ENCODE measurements at places on chromosomes 1 and 21.

GRCh38 chr1:153505576-153505975, 30.2 kb downstream of the S100A6 start:
- no peak for DNase-seq

- no peak for DNase-seq
Observed at GRCh38 chr1:242579528-242580235, 55.2 kb upstream of the PLD5 start.

DNA sequence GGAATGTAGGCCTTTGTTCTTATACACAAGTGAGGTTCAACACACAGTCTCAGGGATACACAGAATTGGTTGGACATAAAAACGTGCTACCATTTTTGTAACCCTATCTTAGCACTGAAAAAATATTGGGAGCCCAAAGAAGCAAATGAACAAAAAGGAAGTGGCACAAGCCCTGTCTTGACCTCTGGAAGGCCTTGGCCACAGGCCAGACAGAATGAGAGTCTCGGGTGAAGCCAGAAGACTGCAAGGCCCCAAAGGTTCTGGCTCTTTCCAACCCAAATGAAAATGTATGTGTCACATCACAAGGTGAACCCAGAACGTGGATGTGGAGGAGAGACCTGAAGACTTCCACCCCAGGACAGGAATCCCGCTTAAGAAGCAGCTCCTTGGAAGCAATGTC, 57.3 kb downstream of the PGBD5 start:
- DNase-seq: no peak

DNA sequence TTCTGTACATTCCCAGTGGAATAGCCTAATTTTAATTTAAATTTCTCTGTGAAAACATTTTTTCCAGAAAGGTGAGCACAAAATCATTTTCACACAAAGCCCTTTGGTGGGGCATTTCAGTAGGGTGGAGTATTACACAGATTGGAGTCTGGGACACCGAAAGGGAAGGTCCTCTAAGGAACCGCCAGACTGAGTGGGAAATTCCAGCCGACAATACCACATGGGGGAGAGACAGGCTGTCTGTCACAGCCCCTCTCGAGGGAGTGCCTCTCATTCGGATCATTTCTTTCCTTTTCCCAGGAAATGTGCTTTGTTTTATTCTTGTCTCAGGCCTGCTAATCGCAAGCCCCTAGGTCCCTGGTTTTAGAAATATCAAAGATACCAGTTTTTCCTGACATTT, 150.6 kb upstream of the HOOK1 start:
- DNase-seq: no peak

- peak; percentile 66 for DNase-seq
Observed at GRCh38 chr1:178644308-178645120, 80.5 kb upstream of the RALGPS2 start.

DNA sequence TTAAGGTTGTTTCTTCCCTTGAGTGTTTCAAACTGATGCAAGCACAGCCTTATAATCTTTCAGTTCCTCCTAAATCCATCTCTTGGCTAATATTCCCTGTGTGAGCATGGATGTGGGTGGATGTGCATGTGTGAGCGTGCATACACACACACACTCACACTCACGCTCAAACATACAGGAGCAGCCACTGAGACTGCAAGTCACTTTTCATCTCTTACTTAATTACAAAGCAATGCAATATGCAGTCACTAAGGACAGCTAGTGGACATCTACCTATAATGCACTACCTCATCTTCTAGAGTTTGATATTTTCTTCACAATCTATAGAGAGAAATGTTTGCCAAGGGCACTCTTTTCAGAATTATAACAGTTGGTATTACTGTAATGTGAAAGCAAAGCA, 1.4 kb downstream of the ESRRG start:
- peak; percentile 71 for DNase-seq

- no peak for DNase-seq
Observed at GRCh38 chr1:7659514-7659913, 111.6 kb upstream of the VAMP3 start.

GRCh38 chr1:206023695-206024094, at the start of gene CTSE:
TSS of gene CTSE (minus strand) at chr1:206023895. CDS start at chr1:206023791, 104 bp downstream.
- no peak for DNase-seq

DNA sequence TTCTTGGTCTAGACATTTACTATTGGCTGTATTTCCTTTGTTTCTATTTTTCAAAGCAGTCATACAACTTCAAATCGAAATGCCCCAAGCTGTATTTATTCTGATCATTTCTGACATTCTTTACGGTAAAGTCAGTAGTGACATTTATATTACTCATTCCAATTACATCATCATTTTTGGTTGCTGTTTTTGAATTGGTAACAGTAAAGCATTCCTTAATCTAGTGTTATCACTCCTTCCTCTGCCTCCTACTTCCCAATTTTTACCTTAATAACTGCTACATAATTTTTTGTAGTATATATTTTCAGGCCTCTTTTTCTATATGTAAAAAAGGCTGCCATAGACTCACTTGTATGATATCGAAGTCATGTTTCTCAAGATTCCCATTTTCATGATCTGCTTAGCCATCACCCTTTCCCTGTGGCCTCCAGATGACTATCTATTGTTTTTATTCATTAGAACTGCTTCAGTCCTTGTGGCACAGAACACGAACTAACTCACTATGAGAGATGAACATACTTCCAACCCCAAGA, 167.2 kb downstream of the RUNX1 start:
- no peak for DNase-seq

DNA sequence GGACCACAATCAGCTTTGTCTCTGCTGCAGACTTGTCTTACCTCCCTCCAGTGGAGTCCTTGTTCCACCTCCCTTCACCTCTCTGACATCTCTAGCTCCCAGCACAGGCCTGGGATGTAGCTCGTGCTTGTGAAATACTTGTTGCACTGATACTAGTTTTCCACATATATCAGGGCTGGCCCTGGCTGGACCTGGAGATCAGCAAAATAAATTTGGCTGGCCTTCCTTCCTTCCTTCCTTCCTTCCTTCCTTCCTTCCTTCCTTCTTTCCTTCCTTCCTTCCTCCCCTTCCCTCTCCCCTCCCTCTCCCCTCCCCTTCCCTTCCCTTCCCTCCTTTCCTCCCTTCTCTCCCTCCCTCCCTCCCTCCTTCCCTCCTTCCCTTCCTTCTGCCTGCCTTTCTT, 196.5 kb downstream of the HIVEP3 start:
- no peak for DNase-seq

Data from NCI-H1694 treated with DMSO at 0.1 percent for 48 hours (cell line).